ENCODE measurements at places on chromosomes 11 and 22.

- no peak for DNase-seq
Measured at GRCh38 chr22:21677606-21678443, 12.0 kb downstream of the PPIL2 start.

GRCh38 chr11:93744669-93745004 lies 3.2 kb downstream of the C11orf54 start:
- no peak for DNase-seq

GRCh38 chr11:78773077-78773476 lies 198.4 kb upstream of the NARS2 start:
- DNase-seq: no peak

DNA sequence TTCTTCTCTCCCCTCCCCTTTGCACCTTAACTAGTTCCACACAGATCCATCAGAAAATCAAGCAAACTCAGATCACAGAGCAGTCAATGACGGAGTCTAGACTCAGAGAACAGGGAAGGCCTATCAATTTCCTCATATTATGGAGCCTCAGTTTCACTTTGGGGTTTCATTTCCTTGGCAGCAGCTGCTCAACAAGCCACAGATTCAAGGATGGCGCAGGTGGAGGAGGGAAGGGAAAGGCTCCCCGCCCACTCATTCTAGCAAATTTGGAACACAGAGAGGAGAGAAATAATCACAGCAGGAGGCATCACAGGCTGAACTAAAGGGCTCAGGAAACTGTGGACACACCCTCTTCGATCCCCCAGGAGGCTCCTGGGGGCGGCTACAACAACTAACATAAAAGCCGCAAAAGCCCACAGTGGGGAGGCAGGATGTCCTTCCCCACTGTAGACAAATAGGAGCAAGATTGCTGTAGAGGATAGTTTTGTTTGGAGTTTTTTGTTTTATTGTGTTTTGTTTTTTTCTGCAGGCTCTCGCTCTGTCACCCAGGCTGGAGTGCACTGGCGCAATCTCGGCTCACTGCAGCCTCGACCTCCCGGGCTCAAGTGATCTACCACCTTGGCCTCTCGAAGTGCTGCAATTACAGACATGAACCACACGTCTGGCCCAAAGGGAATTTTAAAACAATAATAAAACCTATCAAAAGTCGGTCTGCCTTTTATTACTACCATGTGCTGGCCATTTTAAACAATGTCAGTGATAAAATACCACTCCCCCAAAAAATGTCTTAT lies 3.4 kb downstream of the PLAAT3 start:
- DNase-seq: peak; percentile 83

DNA sequence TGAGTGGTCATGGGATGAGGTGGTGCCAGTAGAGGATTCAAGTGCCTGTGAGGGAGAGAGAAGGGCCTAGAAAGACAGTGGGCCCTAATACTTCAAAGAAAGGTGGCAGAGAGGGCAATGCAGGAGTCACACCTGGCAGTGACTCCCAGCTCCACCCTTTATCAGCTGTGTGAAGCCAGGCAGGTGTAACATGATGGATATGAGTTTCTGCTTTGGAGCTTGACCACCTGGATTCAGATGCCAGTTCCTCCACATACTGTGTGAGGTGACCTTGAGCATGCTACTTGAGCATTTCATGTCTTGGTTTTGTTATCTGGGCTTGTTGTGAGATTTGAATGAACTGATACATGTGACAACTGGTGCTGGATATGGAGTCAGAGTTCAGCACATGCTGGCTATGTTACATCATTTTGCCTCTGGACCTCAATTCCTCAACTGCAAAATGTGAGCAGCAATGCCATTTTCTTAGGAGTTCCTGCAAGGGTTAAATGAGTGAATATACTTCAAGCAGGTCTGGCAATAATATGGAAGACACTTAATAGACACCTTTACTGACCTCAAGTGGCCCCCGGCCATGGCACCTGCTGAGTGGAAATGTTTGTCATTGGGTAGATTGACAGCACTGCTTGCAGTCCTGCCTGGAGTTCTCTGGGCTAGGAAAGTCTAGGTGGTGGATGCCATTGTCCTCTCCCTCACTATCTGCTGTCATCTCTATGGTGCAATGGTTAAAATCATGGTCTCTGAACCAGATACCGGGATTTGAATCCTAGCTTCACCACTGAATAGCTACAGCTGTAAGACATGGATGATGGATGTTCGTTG lies 83.3 kb downstream of the MICAL2 start:
- no peak for DNase-seq

- DNase-seq: no peak
Measured at GRCh38 chr11:29063630-29064361, 953.0 kb downstream of the KCNA4 start.

- DNase-seq: no peak
Measured at GRCh38 chr11:30387891-30388861, 65.3 kb downstream of the ARL14EP start.

- DNase-seq: no peak
Measured at GRCh38 chr22:46251816-46252380, 1.8 kb upstream of the CDPF1 start.

DNA sequence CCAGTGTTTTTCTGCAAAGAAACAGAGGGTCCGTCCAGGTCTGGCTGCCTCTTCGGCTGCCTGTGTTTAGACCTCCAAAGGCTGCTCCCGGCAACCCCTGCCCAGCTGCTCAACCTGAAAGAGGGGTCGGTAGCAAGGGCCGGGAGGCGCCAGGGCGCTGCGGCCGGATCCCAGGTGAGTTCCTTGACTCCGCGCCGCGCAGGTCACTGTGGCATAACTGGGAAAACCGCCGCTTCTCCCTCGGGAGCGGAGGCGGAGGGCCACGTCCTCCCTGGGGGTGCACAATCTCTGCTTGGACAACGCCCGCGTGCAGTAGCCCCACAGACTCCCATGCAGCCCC lies 1.0 kb upstream of the BRSK2 start:
- DNase-seq: no peak

GRCh38 chr11:32034680-32035079 lies 56.2 kb upstream of the RCN1 start:
- DNase-seq: no peak

DNA sequence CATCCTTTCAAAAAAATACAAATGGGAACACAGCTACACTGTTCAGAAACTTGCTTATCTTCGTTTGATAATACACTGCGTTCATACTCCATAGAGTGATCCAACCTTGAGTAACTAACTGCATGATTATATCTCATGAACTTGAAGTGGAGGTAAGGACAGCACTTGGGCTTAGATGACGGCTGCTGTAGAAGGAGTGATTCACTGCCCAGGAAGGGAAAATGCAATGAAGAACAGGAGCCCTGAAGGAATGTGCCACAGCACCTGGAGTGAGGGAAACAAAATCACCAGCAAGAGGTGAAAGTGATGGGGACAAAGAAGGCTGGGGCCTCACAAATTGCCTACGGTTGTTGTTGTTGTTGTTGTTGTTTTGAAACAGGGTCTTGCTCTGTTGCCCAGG lies 44.1 kb upstream of the SC5D start:
- no peak for DNase-seq

- no peak for DNase-seq
Measured at GRCh38 chr11:115506954-115507675, 2.9 kb upstream of the CADM1 start.

GRCh38 chr11:58640386-58641023 lies 18.0 kb downstream of the CNTF start:
- no peak for DNase-seq

DNA sequence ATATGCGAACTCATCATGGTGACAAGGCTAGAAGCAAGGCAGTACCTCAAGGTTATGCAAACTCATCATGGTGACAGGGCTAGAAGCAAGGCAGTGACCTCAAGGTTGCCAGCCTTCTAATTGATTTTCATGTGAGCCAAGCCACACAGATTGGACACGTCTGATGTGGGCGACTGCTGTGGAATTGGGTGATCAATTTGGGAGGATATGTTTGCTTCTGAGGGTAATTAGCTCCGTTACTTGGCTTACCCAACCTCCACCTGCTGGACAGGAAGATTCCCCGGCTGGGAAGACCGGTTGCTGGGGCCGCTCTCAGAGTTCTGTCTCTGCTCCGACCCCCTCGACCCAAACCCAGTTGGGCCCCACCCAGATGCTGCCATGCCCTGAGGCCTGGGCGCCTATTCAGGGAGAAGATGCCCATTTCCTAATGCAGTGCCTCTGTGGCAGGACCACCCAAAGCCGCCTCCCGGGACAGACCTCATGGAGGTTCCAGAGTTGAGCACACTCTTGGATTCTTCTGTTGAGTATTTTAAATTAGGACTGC lies 69.9 kb upstream of the SHANK2 start:
- no peak for DNase-seq

GRCh38 chr11:116929414-116930090 lies 92.1 kb upstream of the APOA1 start:
- no peak for DNase-seq

- no peak for DNase-seq
Measured at GRCh38 chr22:38075105-38075825, 8.7 kb downstream of the SLC16A8 start.

DNA sequence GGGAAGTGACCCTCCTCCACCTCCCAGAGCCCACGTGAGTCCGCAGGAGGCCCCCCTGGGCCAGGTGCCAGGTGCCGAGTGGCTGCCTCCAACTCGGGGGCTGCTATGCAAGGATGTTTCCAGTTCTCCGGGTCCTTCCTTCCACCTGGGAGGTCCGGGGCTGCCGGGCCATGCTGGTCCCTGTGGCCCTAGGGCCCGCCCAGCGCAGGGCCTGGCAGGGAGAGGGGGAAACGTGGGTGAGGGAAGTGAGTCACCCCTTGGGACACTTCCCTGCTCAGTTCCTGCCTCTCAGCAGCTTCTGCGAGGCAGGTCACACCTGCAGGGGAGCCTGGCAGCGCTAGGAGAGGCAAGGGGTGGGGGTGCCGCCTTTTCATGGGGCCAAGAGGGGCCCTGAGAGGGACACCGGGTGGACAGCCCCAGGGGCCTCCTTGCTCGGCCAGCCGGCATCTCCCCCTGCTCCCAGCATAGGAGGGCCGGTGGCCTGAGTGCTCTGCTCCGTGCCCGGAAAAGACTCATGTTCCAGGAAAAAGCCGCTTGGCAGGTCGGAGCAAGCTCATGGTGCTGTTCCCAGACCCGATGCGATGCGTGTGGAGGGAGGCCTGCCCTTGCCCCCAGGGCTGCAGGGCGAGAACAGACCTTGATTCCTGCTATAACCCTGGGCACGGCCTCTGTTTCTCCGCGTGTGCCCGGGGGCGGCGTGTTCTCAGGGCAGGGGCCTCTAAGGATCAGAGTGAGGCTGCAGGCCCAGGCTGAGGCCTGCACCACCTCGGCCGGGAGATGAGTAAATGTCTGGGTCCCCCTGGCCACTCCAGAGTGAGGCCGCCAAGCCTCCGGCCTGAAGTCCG lies 30.3 kb upstream of the WNT7B start:
- DNase-seq: peak; percentile 88

DNA sequence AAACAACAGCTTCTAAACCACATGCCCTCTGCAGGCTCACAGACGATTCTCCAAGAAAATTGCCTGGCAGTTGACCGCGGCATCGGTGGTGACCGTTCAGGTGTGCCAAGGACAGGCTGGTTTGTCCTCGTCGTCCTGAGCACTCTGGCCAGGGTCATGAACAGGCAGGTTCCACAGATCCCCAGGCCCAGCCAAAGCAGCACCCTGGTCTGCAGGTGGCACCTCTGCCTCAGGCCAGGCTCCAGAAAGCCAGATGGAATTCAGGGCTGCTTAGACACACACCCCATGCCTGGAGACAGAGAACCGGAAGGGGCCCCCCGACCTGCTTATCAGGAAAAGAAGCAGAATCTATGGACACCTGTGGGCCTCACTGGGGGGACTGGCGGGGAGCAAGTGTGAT lies 338.7 kb downstream of the BRD1 start:
- no peak for DNase-seq

- no peak for DNase-seq
Measured at GRCh38 chr11:64265176-64266160, 14.1 kb downstream of the PLCB3 start.

GRCh38 chr22:27634043-27634740 lies 167.4 kb downstream of the MN1 start:
- no peak for DNase-seq

DNA sequence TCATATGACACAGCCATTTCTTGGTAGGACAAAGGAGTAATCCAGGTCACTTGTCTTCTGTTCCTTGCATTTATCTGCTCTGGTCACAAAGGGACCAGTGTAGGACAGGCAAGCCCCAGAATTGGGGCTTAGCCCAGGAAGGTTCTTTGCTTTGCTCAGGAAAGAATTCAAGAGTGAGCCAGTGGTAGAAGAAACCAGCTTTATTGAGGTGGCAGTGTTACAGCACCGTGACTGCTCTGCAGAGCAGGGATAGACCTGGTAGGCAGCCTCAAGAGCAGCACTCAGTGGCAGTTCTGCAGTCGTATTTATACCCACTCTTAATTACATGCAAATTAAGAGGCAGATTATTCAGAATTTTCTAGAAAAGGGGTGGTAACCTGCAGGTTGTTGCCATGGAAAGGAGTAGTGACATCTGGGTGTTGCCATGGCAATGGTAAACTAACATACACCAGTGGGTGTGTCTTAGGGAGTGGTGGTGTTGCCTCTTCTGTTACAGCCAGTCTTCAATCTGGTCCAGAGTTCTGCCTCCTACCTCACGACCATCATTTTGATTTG lies 84.9 kb upstream of the RAB1B start:
- DNase-seq: no peak

GRCh38 chr11:77525455-77526091 lies 51.7 kb upstream of the PAK1 start:
- DNase-seq: no peak

DNA sequence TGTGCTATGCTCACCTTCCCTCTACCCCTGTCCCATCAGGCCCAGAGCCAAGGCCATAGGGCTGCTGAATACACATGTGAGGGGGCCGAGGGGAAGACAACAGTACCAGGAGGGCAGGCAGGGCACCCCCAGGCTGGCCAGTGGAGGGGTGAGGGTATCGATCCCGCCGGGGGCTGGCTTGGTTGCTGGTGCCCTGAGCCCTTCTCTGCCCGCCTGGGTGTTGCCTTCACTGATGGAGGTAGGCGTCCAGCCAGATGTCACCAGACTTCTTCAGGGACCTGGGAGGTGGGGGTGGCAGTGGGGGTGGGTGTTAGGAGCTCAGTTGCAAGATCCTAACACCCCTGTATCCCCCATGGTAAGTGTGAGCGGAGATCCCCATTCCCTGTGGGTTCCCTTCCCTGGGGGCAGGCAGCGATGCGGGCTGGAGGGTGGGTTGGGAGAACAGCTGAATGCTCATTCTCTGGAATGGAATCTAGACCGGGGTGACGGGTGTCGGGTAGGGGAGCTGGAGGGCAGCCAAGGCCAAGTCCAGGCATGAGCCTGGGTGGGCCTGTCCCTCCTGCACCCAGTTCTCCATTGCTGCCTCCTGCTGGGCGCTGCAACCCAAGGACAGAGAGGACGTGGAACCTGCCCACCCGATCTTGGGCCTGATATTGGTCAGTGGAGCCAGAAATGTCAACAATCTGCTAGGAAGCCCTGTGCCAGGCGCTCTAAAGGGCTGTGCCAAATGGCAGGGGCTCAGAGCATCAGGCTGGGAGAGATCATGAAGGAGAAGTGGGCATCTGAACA lies 17.6 kb downstream of the FADS3 start:
- DNase-seq: no peak
